Common myeloid progenitor, CD34-positive (primary cell): ENCODE measurements at places on chromosomes 11 and 22.

- DNase-seq, result no peak
Measured at GRCh38 chr22:40834619-40835018, 15.5 kb upstream of the SLC25A17 start.

GRCh38 chr22:50704510-50705218 lies 32.0 kb downstream of the SHANK3 start:
- no peak for DNase-seq

GRCh38 chr11:6271598-6271997 lies 12.0 kb downstream of the CCKBR start:
- DNase-seq, result no peak

DNA sequence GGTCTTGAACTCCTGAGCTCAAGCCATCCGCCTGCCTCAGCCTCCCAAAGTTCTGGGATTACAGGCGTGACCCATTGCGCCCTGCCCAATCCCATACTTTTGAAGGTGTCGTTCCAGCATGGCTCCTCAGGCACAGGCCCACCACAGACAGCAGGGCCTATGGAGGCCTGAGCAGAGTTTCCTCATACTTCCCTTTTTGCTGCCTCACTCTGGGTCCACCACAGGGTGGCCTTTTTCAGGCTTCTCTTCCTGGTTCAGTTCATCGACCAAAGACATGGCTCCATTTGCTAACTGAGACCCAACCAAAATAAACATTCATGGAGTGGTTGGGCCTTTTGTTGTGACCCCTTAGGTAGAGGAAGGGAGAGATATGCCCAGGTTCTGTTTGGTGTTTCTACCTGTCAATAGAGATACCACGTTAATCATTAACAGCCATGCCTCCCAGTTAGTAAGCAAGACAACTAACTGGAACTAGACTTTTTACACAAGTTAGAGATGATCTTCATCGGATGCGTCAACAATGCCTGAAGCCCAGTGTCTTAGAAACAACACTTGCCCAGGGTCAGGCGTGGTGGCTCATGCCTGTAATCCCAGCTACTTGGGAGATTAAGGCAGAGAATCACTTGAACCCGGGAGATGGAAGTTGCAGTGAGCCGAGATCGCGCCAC lies 35.1 kb downstream of the TRIOBP start:
- peak; percentile 70 for DNase-seq

- DNase-seq, result no peak
Measured at GRCh38 chr22:38276166-38276565, 3.4 kb upstream of the TMEM184B start.

DNA sequence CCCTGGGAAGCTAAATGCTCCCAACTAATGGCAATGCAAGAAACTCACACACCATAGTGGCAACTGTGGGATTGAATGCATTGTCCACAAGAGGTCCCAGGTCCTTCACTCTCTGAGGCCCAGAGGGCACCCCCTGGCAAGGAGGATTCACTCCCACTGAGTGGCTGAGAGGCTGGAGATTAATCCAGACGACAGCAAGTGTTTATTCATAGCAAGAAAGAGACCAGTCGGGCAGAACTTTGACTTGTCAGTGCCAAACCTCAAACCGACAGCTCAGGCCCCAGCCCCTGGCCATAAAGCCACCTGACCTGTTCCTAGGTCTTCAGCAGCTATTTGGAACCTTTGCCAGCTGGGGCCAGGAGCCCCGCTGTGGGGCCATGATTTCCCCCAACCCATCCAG lies 54.5 kb upstream of the MPEG1 start:
- DNase-seq, result peak; percentile 22

DNA sequence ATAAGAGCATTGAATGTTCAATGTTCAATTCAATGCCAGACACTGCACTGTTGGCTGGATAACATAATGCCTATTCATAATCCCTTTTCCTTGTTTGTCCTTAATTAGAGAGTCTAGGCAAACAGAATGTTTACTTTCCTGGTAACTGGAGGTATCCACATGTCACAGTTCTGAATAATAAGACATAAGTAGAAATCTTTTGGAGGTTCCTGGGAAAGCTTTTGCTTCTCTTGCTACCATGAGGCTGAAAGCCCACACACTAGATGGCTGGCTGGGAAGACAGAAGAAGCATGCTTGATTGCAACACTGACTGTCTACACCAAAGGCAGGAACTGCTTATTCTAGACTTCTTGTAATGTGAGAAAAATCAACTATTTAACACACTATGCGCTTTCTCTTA lies 79.5 kb downstream of the GAB2 start:
- DNase-seq, result no peak

GRCh38 chr11:58676563-58677135 lies 54.2 kb downstream of the CNTF start:
- DNase-seq, result no peak

DNA sequence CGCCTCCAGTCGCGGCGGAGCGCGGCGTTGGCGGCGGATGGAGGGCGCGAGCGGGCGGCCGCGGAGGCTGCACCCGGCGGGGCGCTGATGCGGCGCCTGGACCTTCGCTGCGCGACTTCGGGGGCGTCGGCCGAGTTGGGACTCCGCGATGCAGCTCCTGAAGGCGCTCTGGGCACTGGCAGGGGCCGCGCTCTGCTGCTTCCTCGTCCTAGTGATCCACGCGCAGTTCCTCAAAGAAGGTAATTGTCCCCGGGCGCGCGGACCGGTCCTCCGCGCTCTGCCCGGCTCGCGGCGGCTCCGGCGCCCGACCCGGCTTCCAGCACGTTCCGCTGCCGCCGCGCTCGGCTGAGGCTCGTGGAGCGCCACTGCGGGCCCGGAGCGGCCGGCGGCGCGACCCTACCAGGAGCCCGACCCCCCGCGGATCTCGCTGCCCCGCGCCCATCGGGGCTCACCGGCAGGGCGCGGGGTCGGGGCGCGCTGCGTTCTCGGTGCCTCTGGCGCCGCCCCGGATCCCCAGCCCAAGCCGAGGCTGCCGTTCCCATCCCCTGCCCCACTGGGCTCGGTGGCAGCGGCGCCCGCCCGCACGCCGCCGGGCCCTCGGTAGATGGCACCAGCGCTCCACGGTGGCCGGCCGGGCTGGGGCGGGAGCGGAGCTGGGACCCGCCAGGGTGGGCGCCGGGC lies 1251.2 kb downstream of the BRD1 start:
- peak; percentile 60 for DNase-seq

DNA sequence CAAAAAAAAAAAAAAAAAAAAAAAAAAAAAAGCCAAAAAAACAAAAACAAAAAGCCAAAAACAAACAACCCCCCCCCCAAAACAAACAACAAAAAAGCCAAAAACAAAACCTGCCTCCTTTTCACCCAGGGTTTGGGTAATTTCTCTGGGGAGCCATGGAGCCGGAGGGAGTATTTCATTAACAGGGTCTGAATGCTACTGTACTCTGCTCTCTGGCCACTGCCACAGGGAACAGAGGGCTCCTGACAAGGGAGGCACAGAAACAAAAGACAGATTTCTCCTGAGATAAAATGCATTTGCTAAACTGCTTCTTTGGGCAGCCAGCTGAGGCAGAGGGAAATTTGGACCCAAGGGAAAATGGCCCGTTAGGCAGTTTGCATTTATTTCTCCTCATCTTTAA lies 266.0 kb upstream of the SYN3 start:
- DNase-seq, result no peak

- DNase-seq, result no peak
Measured at GRCh38 chr22:37734964-37735451, 38.2 kb downstream of the TRIOBP start.
